ENCODE measurements at places on chromosomes 12 and 14.

DNA sequence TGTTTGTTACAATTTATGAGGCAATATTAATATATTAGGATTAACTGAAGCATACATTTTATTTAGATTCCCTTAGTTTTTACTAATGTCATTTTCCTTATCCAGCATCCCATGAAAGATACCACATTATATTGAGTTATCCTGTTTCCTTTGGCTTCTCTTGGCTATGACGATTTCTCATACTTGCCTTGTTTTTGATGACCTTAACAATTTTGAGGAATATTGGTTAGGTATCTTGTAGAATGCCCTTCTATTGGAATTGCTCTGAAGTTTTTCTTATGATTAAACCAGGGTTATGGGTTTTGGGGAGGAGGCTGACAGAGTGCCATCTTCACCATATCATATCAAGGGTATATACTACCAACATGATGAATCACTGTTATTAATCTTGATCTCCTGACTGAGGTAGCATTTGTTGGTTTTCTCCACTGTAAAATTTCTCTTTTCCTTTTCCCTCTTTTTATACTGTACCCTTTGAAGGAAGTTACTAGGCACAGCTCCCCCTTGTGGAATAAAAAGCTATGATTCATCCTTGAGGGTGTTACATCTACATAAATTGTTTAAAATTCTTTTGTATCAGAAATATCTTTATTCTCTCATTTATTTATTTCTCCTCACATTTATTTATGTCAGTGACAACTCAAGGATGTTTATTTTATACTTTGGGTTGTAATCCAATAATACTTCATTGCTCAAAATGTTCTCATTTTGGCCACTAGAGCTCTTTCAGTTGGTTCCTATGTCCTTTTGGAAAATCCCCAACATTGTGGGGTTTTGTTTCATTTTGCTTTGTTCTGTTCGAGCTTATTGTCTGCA, 239.0 kb downstream of the SLC16A7 start:
- DNase-seq, result no peak

GRCh38 chr12:1839464-1839863, 19.1 kb downstream of the LRTM2 start:
- DNase-seq, result no peak

- no peak for DNase-seq
Measured at GRCh38 chr14:94383777-94384176, 4.6 kb downstream of the SERPINA1 start.

DNA sequence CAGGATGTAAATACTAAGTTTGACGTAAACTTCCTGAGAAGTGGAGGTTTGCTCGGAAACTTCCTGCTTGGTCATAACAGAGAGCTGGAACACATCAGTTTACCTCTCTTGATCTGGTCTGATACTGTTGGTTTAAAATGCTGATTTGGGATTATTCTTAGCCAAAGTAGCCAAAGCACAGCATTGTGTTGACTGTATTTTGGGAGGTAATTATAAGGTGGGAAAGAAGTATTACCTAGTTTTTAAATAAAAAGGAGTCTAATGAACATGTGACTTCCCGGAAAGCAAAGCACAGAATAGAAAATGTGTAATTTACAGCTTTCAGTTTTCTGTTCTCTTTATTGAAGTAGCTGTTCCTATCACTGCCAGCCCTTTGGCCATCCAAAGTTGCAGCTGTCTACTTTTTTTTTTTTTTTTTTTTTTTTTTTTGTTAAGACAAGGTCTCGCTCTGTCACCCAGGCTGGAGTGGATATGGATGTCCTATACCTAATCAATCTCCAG, 52.2 kb upstream of the SRP54 start:
- DNase-seq, result no peak

- no peak for DNase-seq
Measured at GRCh38 chr12:93197067-93197593, 180.6 kb upstream of the NUDT4 start.

- DNase-seq, result no peak
Measured at GRCh38 chr12:93460003-93460402, 7.3 kb upstream of the MRPL42 start.

DNA sequence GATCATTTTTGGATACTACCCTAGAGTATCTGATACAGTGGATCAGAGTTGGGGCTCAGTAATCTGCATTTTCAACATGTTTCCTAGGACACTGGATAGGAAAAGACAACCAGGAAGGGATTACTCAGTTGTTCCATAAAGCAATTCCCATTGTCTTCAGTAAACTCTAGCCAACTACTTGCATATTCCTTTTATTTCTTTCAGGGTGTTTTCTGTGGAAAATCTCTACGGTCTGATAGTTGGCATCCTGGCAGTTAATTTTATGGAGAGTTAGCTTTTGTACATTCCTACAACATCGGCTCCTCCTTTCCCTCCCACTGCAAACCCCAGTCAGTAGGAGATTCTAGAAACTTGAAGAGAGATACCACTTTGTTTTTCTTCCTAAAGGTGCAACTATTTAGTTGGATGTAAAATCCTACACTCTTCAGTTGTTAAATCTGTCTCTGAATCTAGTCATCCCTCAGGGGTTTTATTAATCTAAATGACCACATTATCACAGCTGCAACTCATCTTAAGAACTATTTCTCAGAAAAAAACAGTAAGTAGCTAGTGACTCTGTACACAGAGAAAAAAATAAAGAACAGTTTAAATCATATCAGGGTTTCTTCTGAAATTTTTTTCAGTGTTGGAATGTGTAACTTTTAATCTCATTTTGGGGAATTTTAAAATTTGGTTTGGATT, 103.9 kb downstream of the PDE3A start:
- DNase-seq, result no peak

DNA sequence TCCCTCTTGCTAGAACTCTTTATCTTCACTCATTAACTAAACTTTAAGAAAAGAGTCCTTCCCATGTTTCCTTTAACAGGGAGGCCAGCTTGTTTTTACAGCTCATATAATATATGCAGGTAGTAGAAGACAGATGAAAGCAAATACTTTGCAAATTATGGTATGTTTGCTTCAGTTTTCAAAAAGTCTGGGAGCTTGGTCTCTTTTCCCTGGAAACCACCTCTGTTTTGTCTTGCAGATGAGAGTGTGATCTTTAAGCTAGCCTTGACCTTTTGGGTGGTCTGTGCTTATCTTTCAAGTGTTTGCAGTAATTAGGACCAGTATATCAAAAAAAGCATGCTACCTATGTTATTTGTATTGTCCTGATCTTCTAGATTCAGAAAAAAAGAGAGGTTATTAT, 62.7 kb downstream of the ERC1 start:
- no peak for DNase-seq

- no peak for DNase-seq
Measured at GRCh38 chr14:60227291-60227690, 21.7 kb upstream of the PPM1A start.

DNA sequence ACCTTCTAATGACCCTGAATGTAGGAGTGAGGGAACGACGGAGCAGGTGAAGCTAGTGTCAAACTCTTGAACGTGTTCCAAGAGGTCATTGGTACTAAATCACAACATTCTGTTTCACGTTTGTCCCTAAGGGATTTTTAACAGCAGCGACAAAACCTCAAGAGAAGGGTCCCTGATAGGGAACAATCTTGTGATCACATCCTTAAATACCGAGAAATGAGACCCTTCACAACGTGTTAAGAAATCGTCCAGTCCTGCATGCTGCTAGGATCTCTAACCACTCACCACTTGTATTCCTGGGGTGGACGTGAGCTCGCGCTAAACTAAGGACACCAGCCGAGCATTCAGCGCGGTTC, 134.1 kb upstream of the KRAS start:
- no peak for DNase-seq

DNA sequence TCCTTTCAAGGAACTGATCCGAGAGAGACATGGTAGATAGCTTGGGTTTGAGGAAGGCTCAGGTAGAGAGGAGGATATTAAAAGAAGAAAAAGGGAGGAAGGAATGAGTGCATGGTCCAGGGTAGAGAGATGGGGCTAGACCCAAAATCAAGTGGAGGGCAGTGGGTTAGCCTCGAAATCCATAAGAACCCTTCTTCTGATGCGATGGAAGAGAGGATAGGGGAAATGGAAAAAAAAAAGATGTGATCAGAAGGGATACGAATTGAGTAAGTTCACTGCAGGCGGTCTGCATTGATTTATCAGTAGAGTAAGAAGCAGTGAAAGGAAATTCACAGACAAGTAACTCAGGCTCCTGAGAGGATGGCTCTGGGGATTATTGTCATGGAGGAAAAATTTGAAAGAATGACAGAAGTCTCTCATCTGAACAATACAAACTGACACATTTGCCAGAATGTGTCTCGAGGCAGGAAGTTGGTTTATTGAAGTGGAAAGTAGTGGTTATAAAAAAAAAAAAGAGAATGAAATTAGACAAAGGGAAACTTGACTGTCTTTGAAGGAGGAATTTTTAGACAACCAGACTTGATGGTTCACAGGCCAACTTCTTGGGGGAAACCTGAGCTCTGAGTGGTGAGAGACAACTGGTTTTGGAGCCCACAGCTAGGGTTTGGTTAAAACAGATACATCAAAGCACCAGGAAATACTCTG, 10.2 kb downstream of the PPFIBP1 start:
- DNase-seq, result no peak

- DNase-seq, result no peak
Measured at GRCh38 chr14:38209572-38210557, 2.2 kb downstream of the SSTR1 start.

- DNase-seq, result no peak
Measured at GRCh38 chr12:123139926-123140675, 10.8 kb downstream of the PITPNM2 start.

GRCh38 chr12:110102255-110102654, 21.9 kb upstream of the IFT81 start:
- peak; percentile 21 for DNase-seq

GRCh38 chr14:90093942-90094595, 32.3 kb downstream of the KCNK13 start:
- DNase-seq, result no peak

- DNase-seq, result no peak
Measured at GRCh38 chr14:54639611-54640010, 72.7 kb downstream of the SAMD4A start.

DNA sequence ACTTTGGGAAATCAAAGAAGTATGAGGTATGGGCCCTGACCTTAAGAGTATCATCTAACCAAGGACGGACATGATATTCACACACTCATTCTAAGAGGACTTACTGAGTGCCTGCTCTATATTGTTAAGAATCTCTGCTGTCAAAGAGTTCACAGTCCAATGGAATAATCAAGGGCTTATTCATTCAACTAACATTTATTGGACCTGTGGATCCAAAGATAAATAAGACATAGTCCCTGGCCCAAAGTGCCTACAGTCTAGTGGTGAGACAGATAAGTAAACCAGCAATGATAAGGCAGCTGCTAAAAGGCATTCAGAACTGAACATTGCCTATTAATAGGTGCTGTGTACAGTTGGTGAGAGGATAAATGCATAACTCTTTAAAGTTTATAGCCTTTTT, 11.0 kb downstream of the WDR20 start:
- DNase-seq, result no peak

DNA sequence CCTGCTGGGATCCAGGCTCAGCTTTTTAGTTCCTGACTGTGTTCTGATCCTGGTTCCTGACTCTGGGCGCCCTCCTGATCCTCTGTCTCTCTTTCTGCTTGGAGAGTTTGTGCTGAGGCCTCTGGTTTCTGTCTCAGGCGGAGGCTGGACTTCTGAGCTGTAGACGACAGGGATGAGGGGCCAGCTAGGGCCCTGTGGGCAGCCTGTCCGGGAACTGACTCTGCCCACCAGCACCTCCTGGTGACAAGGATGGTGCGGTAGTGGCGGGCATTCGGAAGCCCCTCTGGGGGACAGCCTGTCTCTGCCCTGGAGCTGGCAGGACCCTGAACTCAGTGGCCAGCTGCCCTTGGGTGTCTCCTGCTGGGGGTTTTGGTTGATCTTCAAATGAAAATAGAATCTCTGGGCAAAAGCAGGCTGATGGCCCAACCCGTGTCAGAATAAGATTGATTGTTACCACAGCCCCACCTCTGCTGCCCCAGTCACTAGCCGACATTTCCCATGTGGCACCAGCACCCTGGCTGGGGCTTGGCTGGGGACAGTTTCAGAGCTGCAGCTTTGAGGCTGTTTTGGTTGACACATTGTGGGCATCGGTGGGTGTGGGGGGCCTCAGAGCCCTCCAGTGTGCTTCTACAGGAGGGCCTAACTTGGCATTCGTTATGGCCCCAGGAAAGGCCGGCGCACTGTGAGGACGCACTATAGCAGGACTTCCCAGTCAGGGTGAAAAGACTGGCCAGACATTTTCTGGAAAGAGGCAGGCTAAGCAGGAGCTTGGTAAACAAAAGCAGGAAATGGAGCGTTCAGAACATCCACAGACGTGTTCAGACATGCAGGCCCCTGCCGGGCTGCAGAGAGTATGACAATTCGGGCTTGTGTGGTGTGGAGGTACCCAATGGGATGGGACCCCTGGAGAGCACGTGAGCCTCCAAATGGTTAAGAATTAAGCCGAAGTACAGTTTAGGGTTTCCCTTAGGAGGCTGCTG, 16.2 kb downstream of the KRT80 start:
- DNase-seq, result no peak

DNA sequence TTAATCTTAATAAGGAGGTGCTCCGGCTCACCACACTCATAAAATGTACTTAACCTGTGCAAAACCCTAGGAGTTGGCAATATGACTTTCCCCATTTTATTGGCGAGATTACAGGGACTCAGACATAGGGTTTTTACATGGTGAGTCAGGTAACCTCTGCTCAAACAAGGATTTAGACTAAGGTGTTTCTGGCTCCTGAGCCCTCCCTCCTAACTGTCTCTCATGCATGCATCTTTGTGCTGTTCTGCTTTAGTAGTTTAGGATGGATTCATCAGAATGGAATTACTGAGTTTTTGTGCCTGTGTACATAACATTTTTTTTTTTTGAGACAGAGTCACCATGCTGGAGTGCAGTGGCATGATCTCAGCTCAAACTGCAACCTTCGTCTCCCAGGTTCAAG, 993.3 kb upstream of the TMEM132C start:
- DNase-seq, result no peak

GRCh38 chr14:21106498-21107282, 5.8 kb downstream of the TMEM253 start:
- DNase-seq, result peak; percentile 57

DNA sequence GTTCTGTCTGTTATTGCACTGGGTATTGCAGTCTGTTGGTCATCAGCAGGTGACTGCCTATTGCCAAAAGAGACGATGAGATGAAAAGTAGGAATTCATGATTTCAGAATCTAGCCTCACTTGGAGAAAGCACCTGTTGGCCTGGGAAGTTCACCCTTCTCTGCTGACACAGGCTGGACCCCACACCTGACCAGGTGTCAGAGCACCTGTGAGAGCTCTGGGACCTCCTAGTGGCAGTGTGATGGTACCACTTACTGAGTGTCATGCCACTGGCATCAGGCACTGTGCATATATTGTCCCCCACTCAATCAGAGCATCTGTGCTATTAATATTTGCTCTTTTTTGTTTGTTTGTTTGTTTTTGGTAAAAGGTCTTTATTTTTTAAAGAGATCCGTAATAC, 68.0 kb downstream of the RASSF3 start:
- no peak for DNase-seq

Data from substantia nigra (tissue), 51 donors.